Aorta (tissue), 5 donors: ENCODE measurements at places on chromosomes 6 and 20.
A peak's percentile ranks its signal among the peaks of the same experiment; 100 is the strongest.

DNA sequence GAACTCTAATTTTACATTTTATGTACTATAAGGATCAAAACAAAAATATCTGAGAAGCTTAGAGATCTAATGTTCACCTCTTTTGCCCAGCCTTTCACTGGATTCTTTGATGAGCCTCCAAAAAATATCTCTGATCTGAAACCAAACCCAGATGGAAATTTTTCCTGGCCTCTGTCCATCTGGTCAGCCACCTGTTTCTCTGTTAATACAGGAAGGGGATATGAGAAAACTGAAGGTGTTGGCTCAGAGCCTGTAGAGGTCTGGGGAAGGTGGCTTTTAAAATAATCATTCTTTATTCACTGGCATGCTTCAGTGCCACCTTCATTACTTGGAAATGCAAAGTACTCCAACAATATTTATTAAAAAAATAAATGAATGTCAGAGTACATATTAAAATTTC lies 8.5 kb upstream of the MCM3 start:
- no peak for DNase-seq

GRCh38 chr6:168968228-168968627 lies 285.4 kb downstream of the THBS2 start:
- DNase-seq = no peak

DNA sequence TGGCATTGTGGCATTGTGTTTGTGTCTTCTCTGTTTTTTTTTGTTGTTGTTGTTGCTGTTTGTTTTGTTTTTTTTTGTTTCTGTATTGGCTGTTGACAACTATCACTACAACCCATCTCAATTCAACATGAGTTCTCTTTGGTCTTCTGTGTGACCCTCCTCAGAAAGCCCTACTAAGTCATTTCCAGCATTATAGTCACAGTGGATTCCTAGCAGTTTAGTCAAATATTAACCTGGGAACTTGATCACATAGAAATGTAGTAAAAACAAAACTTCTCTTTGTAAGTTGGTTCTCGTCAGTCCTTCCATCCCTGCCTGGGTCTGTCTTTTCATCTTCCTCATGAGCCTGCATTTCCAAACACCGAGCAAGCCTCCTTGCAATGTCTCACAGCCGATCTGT lies 16.8 kb downstream of the SLC17A2 start:
- DNase-seq = no peak

DNA sequence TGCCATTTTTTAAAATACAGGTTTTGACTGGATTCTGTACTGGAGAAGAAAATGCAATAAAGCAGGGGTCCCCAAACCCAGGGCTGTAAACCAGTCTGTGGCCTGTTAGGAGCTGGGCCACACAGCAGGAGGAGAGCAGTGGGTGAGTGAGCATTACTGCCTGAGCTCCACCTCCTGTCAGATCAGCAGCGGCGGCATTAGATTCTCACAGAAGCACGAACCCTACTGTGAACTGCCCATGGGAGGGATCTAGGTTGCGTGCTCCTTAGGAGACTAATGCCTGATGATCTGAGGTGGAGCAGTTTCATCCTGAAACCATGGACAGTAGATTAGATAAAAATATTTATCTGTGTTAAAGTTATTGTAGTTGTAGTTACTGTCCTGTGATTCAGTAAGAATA lies 21.1 kb upstream of the FBXO9 start:
- DNase-seq = no peak

- no peak for DNase-seq
Measured at GRCh38 chr6:43942616-43943015, 172.6 kb downstream of the VEGFA start.

DNA sequence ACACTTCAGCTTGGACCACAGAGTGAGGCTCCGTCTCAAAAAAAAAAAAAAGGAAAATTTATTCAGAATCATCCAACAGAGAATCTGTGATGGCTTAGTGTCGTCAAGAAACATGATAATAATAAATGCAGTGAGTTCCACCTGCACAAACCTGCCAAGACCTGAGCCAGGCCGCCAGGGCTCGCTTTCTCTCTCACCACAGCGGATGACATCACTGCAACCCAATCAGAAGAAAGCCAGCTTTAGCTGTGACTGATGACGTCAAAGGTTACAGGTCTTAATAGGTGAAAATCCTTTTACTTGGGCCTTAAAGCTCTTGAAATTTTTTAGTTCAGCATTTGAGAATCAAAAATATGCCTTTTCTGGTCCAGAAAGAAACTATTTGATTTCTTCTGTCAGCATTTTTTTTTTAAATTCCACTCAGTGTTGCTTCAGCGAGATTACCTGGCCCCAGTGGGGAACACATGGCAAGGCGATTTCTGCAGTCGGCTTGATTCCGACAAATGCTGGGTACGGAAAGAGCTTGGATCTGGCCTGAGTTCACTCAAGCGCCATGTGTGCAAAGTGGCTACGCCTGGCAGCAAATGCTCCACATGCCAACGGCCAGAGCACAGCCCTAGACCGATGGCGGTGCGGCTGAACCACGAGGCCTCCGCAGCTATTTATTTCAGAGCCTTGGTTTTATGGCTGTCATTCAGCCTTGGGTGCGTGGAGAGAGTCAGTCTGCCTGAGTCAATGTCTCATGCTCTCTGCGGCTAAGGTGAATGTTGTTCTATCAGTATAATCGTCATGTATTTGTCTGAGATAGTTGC lies 105.7 kb upstream of the QKI start:
- no peak for DNase-seq

DNA sequence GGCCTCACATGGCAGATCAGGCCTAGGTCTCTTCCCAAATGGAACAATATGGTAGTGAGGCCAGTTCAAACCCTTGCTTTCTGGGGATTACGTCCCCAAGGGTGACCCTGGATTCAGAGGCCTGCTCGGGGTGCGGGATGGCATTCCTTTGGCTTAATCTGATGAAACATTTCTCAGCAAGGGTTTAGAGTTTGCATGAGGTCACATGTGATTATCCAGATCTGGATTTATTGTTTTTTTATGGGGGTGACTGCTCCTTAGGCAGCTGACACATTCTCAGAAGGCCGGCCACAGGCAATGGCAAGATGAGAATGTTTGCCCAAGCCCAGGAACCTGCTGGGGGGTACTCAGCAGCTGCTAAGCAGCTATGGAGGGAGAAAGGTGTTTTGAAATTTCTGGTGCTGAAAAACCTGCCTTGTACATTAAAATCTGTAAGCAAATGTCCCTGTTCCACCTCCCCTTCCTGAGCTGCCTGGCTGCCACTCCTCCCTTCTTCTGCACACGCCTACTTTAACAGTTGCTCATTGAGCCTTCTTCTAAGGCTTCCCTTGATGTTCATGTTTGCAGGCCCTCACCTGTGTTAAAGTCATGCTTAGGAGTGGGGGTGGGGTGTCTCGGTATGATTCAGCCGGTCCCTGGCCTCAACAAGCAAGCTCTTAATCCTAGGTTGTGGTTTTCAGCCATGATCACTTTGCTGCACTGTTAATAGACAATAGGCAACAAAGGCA lies 37.9 kb upstream of the FUCA2 start:
- no peak for DNase-seq

GRCh38 chr6:170076466-170077165 lies 214.3 kb downstream of the DLL1 start:
- DNase-seq = peak; percentile 55

DNA sequence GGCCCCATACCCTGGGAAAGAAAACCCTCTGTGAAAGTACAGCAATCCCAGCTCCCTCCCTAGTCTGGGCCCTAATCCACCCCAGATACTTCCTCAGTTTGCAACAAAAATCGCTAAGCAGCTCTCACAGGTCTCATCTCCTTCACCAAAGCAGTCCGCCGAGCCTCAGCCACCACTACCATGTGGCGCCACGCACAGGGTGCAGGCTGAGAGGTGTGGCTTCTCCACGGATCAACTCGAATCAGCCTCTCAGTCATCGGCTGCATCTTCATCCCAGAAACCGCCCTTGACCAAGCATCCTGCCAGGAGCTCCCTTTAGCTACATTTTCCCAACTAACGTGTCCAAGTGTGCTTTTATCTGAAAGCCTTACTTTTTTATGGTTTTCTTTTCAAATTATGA lies 50.7 kb downstream of the ANKRD60 start:
- DNase-seq = no peak

GRCh38 chr6:36546308-36546919 lies 865 bp downstream of the STK38 start:
- DNase-seq = no peak

DNA sequence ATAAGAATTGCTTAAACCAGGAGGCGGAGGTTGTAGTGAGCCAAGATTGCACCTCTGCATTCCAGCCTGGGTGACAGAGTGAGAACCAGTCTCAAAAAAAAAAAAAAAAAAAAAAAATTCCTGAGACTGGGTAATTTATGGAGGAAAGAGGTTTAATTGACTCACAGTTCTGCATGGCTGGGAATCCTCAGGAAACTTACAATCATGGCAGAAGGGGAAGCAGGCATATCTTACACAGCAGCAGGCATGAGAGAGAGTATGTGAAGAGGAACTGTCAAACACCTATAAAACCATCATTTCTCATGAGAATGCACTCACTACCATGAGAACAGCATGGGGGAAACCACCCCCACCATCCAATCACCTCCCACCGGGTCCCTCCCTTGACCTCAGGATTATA lies 1.8 kb upstream of the FKBP1A start:
- no peak for DNase-seq

DNA sequence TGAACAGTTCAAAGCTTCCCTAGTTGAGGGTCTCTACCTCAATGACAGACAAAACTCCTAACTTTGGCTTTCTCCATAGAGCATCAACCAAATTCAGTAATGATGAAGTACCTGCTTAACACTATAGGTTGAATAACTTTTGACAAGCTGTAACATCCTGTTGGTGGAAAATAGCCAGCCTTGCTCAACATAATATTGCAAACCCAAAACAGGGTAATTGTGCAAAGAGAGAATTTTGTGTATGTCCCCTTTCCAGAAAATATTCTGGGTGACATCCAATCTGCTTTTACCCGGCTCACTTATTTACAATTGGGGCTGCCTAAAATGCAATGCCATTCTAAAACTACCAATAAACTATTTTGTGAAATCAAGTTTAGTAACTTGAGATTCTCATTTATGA lies 72.8 kb downstream of the ATXN1 start:
- DNase-seq = no peak

DNA sequence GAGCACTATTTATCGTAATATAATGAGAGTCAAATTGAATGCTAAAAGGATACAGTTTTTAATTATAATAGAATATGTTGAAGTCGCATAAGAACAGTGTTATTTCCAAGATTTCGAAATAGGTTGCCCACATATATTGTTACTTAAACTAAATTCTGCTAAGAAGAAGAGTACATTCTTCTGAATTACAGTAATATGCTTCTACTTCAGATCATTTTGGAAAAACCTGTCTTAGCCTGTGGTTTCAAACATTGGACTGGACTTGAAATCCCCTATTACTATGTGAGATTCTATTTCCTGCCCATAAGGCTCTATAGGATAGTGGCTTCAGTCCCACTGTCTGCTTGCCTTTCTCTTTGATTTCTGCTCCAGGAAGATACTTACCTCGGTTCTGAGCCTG lies 137.2 kb downstream of the B3GAT2 start:
- DNase-seq = no peak

DNA sequence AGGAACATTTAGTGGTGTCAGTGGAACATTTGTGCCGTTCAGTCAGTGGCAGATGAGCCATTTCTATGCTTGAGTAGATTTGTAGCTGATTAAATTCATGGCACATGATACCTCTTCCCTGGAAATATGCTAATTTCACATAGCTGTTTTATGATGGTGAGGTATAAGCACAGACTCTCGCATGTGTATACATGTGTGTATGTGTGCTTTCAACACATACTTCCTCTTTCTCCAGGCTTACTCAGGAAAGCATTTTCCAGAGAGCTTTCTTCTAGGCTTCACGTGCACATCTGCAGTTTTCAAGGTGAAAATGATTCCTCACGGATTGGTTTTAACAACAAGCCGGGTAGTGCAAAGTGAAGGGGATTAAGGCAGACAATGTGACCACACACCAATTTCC lies 396.5 kb downstream of the HDGFL1 start:
- no peak for DNase-seq

DNA sequence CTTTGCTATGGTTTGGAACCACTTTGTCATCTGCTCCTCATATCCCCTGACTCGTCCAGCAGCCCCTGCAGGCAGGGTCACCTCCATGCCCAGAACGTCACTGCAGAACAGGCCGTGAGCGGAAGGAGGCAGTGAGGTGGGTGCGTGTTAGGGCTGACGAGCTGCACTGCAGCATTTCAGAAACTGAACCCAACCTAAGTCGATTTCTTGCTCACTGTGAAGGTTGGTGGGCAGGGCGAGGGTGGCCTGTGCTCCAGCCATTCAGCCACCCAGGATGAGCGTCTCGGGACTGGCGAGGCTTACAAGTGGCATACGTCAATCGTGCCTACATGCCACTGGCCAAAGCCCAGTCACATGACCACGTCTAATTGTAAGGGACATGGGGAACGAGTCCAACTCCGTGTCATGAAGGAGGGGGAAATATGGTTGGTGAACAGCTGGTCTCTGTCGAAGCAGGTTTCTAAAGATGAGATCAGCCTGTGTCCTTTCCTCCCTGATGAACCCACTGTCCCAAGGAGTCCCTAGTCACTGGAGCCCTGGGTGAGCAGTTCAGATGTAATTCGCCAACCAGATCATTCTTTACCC lies 289.1 kb downstream of the TAF4 start:
- DNase-seq = peak; percentile 40

DNA sequence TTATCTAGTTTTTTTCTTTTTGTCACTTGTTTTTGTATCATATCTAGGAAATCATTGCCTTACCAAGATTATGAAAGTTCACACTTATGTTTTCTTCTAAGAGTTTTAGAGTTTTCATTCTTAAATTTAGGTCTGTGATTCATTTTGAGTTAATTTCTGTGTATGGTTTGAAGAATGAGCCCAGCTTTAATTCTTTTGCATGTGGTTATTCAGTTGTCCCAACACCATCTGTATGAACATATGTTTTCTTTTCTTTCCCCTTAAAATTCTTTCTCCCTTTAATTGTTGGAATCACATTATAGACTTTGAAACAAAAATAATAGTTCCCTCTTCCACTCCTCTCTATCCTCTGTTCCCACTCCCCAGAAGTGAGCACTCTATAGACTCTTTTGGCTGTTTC lies 85.4 kb downstream of the SLX4IP start:
- no peak for DNase-seq

DNA sequence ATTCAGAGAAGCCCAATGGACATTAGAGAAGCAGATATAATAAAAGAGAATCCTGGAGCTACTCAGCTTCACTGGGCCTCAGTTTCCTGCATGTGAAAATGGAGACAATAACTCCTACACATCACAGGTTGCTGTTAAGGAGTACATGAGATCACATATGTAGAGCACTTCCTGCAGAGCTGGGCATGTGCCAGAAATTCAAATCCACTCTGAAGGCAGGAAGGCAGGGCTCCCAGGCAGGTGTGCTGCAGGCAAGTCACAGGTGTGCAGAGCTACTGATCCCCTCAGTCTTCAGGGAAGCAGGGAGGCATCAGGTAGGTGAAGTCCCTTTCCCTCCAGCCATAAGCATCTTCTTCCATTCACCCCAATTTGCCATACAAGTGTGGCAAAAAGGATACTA lies 48.0 kb downstream of the DST start:
- DNase-seq = no peak

GRCh38 chr20:53967527-53967926 lies 102.9 kb downstream of the BCAS1 start:
- DNase-seq = no peak
